Stimulated activated CD4-positive, alpha-beta T cell treated with anti-CD3 and anti-CD28 coated beads, Interleukin-2, amount 100 ng/mL, for 4 hours (primary cell): ENCODE measurements at places on chromosomes 3 and 15.

DNA sequence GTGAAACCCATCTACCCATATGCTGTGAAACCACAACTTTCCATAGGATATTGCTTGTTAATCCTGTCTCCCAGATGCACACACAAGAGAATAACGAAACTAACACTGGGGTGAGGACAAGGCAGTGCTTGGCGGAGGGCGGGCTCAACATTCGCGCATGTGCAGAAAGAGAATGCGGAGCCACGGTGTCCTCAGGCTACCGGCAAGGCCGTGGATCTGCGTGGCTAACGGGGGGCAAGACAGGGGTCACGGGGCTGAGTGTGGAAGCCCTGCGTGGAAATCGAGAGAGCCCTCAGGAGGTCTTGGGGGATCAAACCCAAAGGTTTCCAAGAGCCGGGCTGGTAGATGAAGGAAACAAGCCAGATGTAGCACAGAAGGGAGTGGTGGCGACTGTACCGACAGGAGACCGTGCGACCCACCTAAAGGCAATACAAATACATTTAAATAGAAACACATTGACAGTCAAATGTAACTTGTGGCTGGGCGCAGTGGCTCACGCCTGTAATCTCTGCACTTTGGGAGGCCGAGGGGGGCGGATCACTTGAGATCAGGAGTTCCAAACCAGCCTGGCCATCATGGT, 48.5 kb upstream of the TRA2B start:
- no peak for DNase-seq

DNA sequence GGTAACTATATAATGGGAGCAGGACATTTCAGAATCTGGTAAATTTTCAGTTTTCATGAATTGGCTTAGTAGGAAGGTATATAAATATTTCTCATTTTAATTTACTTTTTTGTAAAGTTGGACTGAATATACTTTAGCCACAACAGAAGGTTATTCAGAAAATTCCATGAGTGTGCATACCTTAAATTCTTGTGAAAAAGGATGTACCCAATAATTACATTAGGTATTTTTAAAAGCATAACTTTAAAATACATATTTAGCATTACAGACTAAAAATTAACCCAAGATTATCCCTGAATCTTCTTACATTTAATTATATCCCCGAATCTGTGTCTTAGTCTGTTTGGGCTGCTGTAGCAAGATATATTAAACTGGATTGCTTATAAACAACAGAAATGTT, 24.9 kb upstream of the ATP11B start:
- no peak for DNase-seq

GRCh38 chr3:40262331-40262730, 47.2 kb upstream of the EIF1B start:
- no peak for DNase-seq

- no peak for DNase-seq
These were observed 38.2 kb downstream of the BCHE start for GRCh38 chr3:165799026-165799425.

- no peak for DNase-seq
These were observed 67.3 kb upstream of the TRIM42 start for GRCh38 chr3:140610544-140610943.

DNA sequence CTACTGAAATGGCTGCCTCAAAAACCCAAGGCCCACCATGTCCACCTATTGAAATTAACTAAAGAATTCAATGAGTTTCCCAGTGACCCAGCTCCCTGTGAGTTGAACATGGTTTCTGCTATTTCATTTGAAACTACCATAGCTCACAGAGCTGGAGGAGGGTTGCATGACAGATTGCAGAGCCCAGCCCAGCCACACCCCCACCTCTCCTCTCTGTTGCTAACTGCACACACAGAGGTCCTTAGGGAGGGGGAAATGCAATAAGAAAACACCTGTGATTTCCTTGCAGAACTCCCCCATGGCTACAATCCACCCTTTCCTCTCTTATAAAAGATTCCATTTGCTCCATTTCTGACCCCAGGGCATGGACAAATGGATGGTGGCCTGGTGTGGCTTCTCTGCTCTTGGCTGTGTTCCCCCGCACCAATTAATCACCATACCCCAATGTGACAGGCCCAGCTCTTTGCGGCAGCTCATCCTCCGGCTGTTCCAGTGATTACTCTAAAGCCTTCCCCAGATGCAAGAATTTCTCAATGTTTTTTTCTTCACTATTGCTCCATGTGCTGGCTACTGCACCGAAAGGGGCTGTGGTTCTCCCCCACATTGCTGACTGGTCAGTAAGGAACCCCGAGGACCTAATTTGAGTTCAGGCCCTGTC, 208.4 kb upstream of the KBTBD8 start:
- DNase-seq, result no peak
